ENCODE measurements at places on chromosomes 3 and 15. TPM values are rescaled to one million over a fixed set of nuclear protein-coding genes. Genes with fewer than 3 reads are reported as not detected.

DNA sequence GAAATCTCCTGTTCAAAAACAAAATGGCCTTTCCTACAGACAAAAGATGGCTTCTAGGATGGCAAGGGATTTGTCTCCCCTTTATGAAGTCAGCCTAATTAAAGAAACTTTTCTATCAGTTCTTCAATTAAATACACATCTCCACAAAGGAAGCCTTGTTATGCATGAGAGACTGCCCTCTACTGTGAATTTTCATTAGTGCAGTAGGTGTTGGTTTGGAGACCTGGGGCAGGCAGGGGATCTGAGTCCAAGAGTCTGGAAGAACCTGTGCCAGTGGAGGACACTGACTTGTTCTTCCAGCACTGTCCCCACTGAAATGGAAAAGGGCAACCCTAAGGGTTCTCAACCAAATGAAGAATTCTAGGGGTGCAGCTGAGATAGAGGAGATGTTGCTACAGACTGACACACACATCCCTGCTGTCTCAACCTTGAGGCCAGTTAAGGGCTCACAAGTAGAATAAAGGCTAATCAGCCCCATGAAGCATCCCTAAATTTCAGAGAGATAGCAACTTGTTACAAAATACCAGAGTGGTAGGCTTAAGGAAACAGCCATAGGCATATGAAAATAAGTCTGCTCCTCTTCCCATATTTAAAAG is 174.0 kb upstream of the PRICKLE2 start:
- DNase-seq: peak; percentile 49

The STAB1 gene
- total RNA-seq: 0.41 TPM

- no peak for DNase-seq
These were observed 11.6 kb upstream of the TAFA4 start for GRCh38 chr3:68943753-68944500.

The LIPC gene
- not detected for total RNA-seq

DNA sequence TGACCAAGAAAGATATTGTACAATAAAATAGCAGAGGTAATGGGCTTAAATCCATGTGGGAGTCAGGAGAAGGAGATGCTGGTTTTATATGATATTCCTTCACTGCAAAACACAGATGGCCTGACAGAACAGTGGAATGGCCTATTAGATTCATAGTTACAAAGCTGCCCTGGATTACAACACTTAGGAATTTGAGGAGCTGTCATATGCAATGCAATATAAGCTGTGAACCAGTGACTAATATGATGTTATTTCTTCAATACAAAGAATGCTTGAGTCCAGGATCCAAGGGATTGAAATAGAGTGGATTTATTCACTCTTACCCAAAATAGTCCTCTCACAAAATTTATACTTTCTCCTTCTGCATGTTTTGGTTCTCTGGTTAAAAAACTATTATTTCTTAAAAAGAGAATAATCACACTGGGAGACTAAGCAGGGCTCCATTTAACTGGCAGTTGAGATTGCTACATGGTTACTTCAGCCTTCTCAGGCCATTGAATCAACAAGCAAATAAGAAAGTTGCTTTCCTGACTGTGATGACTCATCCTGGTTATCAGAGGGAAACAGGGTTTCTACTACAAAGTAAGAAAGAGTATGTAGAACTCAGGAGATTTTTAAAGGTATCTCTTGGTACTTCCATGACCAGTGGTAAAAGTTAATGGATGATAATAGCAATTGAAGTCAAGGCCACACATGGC is 79.8 kb upstream of the ZPLD1 start:
- DNase-seq: peak; percentile 33

DNA sequence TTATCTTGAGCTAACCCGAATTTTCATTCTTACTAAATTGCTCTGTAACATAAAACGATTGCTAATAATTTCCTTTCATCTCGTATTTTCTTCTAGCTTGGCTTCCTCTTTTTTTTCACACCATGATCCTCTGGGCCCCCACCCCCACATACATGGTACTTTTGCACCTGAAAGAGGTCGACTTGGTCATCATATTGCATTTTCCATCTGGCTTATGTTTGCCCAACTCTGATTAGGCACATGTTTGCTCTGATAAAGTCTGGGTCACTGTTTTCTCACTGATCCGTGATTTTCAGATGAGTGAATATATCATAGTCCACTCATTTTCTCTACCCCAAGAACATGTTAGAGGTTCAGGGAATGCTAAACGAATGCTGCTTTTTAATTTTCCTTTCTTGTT is 49.5 kb downstream of the ARRDC4 start:
- no peak for DNase-seq

DNA sequence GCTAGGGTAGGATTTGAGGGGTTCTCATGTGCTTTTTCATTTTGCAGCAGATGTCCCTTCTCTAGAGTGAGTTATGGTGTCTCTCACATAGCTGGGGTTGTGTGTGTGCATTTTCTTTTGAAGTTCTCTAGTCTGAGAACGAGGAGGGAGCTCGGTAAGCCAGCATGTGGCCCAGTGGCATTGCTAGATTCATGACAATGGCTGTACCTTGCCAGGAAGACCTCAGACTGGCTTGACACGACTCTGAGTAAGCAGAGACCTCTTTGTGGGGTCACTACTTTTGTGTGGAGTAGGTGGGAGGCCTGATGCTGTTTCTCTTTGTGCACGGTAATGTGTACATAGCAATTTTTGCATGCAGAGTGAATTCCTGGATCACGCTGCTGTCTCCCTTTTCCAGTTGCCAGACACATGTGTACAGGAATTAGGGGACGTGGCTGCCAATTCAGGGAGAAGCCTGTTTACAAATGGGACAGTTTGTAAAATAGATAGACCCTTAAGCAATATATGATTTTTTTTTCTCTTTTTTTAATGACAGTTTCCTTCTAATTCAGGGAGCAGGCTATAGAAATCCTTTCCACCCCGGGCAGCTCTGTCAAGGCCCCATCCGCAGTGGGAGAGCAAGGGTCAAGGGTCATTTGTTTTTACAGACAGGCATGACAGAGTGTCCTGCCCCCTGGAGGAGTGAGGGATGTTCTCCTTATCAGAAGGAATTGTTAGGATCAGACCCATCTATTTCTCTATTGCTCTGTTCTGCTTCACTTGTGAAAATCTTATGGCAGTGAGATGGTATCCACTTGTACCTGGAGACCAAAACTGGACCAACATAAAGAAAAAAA is 4.6 kb downstream of the CACNA1D start:
- no peak for DNase-seq

The SPINK8 gene
- not detected for total RNA-seq
